ENCODE measurements at places on chromosomes 6 and 20.

GRCh38 chr6:69784595-69785377, 12.0 kb downstream of the LMBRD1 start:
- no peak for DNase-seq

GRCh38 chr6:17851720-17852161, 135.7 kb downstream of the KIF13A start:
- no peak for DNase-seq

- DNase-seq = no peak
Measured at GRCh38 chr6:49978332-49979226, 9.2 kb upstream of the DEFB113 start.

GRCh38 chr6:158557927-158558326, 2.0 kb upstream of the TMEM181 start:
- DNase-seq = no peak

DNA sequence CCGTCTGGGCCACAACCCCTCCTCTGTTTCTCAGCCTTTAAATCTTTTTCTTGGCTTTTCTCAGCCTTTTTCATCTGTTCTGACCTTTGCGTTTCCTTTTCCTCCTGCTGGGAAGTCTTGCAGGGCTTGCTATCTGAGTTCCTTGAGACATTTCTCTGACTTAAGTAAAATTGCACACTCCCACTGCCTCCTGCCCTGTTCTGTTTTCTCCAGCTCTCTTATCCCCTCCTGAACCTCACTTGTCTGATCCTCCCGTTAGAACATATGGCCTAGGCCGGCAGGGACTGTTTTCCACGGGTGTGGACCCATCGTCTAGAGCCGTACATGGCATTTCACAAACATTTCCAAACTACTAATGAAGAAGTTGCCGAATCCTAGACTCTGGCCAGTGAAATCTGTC, 63.0 kb downstream of the ARID1B start:
- no peak for DNase-seq
